Motor neuron (in vitro differentiated cells): ENCODE measurements at places on chromosomes 12 and 14. TPM values are rescaled to one million over a fixed set of nuclear protein-coding genes. Genes with fewer than 3 reads are reported as not detected.

YARS2 gene
- 19.0 and 20.2 TPM in 2 replicates for total RNA-seq

PKP2 gene
- 2.6 and 2.7 TPM in 2 replicates for total RNA-seq

DNA sequence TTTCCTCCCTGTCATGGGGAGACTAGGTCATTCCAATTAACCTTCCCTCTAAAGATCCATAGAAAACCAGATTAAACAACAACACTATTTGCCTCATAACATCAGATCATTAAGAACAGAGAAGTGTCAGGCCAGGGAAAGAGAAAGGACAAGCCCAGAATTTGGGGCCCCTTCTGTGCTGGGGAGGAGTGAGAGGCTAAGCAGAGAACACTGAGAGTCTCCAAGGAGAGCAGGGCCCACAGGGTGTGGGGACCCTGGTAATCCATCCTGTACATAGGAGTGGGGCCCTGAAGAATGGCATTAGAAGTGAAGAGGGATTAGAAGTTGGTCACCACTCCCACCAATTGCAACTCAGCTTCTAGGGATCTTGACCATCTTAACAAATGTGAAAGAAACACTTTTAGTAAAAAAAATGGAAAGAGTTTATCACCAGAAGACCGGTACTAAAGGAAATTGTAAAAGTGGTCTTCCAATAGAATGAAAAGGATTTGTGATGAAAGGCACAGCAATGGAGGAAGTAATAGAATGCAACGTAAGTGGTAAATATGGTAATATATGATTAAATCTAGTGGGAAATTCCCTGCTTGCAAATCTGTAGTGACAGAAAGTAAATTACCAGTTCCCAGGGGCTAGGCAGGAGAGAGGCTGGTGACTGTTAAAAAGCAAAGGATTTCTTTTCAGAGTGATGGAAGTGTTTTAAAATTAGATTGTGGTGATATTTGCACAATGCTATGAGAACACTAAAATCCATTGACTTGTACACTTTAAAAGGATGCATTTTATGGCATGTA, 14.0 kb upstream of the TMTC1 start:
- peak; percentile 60 for ATAC-seq

- ATAC-seq: peak; percentile 83
Measured at GRCh38 chr12:118467641-118468305, 91.4 kb downstream of the SUDS3 start.

GRCh38 chr14:67622675-67623074, 3.0 kb downstream of the ARG2 start:
- no peak for ATAC-seq

GRCh38 chr14:68632054-68632895, 160.6 kb downstream of the ZFP36L1 start:
- no peak for ATAC-seq

OR4Q3 gene
- 0.18 TPM in 1 of 2 replicates, not detected in the other for total RNA-seq

DNA sequence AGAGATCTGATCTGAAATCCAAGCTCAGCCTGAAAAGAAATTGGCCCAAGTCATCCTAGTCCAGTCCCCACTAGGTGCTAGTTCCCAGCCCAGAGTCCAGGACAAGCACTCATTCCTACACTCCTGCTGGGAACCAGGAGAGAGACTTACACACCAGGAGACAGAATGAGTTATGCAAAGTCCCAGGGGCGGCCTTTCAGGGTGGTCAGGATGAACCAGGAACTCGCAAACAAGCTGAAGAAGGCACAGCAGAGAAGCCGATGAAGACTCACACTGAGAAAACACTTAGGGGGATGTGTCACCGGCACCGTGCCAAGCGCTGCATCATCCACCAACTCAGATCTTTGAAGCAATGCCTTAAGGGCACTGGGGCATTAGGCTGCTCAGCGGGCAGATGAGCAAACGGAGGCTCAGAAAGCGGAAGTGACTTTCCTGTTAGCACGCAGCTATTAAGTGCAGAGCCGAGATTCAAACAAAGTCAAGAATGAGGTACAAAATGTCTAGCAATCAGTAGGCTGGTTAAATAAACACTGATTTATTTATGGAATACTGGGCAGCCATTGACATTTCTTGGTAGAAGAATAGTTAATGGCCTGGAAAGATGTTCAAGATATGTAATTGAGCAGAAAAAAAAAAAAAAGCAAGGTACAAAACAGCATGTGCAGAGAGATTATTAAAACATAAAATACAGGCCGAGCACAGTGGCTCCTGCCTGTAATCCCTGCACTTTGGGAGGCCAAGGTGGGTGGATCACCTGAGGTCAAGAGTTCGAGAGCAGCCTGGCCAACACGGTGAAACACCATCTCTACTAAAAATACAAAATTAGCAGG, 78.7 kb downstream of the LRRC74A start:
- ATAC-seq: peak; percentile 20

DNA sequence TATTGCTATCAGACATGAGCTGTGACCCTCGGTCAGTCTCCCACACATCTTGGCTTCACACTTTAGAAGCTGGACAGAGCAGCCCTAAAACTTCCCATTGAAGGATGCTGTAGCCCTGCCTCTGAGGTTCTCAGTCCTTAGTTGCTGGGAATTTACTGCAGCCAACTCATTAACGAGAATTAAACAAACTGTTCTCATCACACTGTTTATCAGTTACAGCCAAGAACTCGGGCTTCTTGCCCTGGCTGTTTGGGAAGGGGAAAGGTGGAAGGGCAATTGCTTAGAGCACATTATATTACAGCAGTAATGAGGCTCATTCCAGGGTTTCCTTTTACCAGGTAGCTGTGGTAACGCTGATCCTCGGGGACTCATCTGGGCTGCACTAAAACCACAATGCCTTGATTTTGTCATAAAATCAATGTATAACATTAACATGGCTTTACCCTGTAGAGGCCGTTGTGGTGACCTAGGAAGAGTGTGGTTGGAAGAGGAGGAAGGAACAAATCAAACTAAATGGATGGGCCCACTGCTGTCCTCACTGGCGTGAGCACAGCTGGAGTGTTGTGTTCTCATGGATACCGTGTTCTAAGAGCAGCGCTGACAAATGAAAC, 87.1 kb downstream of the GPR135 start:
- peak; percentile 73 for ATAC-seq

LEMD3 gene
- total RNA-seq: 26.0 and 27.4 TPM in 2 replicates
